Fibroblast of lung (primary cell): ENCODE measurements at places on chromosomes 11 and 22. TPM values are rescaled to one million over a fixed set of nuclear protein-coding genes. Genes with fewer than 3 reads are reported as not detected.

Gene DCUN1D5
- 36.5 and 45.7 TPM in 2 replicates for total RNA-seq

Gene HOATZ
- total RNA-seq, result not detected in 2 replicates

Gene LARGE2
- not detected in 2 replicates for total RNA-seq

Gene NXPE4
- not detected in 2 replicates for total RNA-seq

Gene TMX2
- 55.7 and 62.8 TPM in 2 replicates for total RNA-seq

Gene HEPACAM
- total RNA-seq, result under 0.01 TPM in 1 of 2 replicates, not detected in the other

Gene KCNJ1
- under 0.01 TPM in 1 of 2 replicates, not detected in the other for total RNA-seq

Gene PLEKHA7
- total RNA-seq, result under 0.01 and 0.17 TPM in 2 replicates

Gene CERK
- total RNA-seq, result 24.9 and 28.2 TPM in 2 replicates

Gene CASP5
- 0.17 and 0.26 TPM in 2 replicates for total RNA-seq

Gene CAVIN3
- total RNA-seq, result 87.9 and 92.5 TPM in 2 replicates

Gene TRPC6
- 1.5 and 4.6 TPM in 2 replicates for total RNA-seq

Gene MIAT
- total RNA-seq, result 2.1 and 10.2 TPM in 2 replicates

Gene C22orf15
- 2.5 and 3.9 TPM in 2 replicates for total RNA-seq

Gene KCNJ4
- total RNA-seq, result not detected in 2 replicates

Gene TMEM132A
- total RNA-seq, result 13.2 and 20.8 TPM in 2 replicates

Gene PLXNB2
- total RNA-seq, result 130 and 209 TPM in 2 replicates

Gene DNAL4
- total RNA-seq, result 23.4 and 25.1 TPM in 2 replicates

Gene BTG4
- total RNA-seq, result under 0.01 and 0.33 TPM in 2 replicates

Gene RAB38
- 4.9 and 10.1 TPM in 2 replicates for total RNA-seq

Gene SLC7A4
- total RNA-seq, result 0.26 and 0.83 TPM in 2 replicates

Gene TCF20
- total RNA-seq, result 21.3 and 25.4 TPM in 2 replicates
